ENCODE measurements at places on chromosomes 3 and 15. TPM values are rescaled to one million over a fixed set of nuclear protein-coding genes. Genes with fewer than 3 reads are reported as not detected.

The BDH1 gene
- total RNA-seq = 11.2 TPM

GRCh38 chr3:124172816-124173215 is 180.9 kb upstream of the ROPN1 start:
- DNase-seq = no peak

DNA sequence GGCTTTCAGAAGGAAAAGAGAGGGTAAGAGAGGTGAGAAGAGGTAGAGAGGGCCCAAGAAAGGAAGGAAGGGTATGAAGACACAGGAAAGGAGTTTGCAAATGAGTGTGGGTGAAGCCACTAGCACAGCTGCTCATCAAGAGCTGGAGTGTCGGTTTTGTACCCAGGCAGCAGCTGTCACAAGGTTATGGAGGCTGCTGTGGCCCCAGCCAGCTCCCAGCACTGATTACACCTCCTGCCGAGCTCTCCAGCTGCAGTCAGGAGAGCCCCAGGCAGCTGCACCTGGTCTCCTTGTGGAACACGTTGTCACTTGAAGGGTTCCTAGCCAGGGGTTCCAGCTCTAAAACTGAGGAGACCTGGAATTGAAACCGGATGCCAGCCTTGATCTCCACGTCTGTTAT is 60.4 kb upstream of the CHD2 start:
- DNase-seq = no peak

DNA sequence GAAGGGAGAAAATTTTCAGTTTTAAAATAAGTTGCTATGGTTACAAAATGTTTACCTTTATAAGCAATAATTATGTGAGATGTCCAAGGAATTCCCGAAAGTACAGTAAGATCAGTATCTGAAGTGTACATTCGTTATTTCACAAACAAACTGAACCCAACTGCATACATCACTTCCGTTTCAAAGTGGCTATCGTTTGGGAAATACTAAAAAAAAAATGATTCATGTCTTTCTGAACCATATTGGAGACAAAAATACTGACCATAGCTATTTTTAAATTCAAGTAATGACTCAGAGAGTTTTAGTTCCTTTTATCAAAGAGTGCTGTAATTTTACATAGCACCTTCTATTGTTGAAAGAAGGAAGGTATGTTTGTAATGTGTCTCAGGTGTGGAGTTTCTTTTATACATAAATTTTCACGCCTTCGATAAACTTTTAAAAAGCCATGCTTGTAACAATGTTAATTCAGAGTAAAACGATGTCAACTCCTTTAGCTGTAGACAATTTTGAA is 8.0 kb upstream of the ANKRD28 start:
- DNase-seq = no peak

- no peak for DNase-seq
These were observed 12.8 kb upstream of the ACAN start for GRCh38 chr15:88790486-88790885.
